ENCODE measurements at places on chromosomes 3 and 15.
A peak's percentile ranks its signal among the peaks of the same experiment; 100 is the strongest.

- DNase-seq = no peak
Measured at GRCh38 chr3:114709102-114709501, 415.3 kb downstream of the TIGIT start.

- no peak for DNase-seq
Measured at GRCh38 chr3:20064796-20065564, 24.7 kb downstream of the KAT2B start.

DNA sequence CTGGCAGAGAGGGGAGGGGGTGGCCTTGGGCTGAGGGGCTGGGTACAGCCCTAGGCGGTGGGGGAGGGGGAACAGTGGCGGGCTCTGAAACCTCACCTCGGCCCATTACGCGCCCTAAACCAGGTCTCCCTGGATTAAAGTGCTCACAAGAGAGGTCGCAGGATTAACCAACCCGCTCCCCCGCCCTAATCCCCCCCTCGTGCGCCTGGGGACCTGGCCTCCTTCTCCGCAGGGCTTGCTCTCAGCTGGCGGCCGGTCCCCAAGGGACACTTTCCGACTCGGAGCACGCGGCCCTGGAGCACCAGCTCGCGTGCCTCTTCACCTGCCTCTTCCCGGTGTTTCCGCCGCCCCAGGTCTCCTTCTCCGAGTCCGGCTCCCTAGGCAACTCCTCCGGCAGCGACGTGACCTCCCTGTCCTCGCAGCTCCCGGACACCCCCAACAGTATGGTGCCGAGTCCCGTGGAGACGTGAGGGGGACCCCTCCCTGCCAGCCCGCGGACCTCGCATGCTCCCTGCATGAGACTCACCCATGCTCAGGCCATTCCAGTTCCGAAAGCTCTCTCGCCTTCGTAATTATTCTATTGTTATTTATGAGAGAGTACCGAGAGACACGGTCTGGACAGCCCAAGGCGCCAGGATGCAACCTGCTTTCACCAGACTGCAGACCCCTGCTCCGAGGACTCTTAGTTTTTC is 4.9 kb downstream of the ISL2 start:
- DNase-seq = no peak

GRCh38 chr15:29840926-29841325 is 18.7 kb upstream of the TJP1 start:
- no peak for DNase-seq

DNA sequence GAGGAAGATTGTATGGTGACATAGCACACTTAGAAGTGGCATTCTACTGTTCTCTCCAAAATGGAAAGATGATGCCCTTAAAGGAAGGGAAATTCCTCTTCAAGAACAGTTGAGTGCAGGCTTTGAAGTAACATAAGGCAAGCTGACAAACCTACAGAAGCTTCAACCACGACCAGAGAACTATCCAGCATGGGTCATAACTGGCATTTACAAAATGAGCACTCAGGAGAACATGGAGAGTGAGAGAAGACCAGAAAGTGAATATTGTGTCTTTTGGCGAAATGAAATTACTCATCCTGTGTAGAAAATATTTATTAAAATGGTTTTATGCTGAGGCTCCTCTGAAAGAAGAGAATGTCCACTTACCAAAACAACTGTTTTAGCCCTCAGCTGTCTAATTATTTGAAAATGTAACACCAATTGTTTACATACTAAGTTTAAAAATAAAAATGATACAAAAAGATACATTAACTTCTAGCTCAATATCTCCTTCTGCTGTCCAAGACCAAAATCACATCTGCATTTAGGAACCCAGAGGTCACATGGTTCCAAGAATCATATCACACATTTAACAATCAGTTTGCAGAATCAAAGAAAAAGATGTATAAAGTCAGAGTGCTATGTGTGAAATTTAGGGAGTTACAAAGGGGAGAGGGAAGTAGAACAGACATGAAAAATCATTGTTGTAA is 216.9 kb downstream of the ATP8B4 start:
- DNase-seq = no peak

GRCh38 chr3:99670556-99670950 is 32.2 kb downstream of the COL8A1 start:
- no peak for DNase-seq

DNA sequence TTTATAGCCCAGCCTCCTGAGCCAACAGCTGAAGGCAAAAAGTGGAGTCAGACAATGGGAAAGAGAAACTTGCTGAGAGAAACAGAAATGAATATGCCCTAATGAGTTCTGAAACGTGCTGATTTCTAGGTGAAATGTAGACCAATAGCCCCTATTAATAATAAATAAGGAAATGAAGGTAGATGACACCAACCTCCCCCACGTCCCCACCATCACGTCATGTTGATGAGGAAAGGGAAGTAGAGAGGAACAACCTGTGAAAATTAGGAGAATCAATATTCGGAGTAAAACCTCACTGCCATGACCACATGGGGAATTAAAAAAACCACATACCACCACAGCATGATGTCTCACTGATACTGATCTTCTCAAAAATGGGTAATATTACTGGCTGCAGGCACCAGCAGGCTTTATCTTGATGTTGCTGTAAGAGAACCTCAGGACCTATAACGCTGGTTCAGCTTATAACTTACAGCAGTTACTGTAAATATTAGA is 64.0 kb downstream of the KAT2B start:
- DNase-seq = no peak

DNA sequence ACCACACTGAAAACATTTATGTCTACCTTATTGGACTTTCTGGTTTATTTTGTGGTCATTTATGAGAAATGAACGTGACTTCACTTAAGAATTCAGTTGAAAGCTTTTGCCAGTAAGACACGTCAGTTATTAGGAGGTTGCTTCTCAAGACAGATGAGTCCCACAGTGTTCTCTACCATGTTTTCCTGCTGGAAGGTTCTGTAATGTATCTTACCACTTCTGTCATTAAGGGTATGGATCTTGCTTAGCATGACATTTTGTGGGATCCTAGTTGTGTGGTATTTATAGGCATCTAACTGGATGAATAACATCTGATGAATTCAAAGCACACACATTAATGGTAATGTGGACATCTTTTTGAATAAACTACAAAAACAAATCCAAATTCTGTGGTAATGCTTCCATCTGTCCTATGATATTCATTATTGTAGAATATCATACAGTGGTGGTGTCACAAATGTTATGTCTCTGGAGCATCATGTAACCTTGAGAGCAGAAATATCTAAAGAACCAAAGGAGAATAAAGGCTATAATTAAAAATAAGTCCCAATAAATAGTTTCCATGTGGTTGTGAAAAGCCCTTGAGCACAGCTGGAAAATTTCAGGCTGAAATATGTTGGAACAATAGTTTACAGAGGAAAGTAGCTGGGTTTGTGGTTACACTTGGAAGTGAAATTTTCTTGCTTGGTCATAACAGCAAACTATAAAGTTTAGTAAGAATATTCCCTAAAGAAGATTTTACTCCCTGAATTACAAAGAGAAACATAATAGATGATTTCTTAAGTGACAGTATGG is 61.5 kb downstream of the C3orf38 start:
- DNase-seq = no peak

GRCh38 chr3:65635657-65636056 is 403.1 kb downstream of the MAGI1 start:
- DNase-seq = no peak

DNA sequence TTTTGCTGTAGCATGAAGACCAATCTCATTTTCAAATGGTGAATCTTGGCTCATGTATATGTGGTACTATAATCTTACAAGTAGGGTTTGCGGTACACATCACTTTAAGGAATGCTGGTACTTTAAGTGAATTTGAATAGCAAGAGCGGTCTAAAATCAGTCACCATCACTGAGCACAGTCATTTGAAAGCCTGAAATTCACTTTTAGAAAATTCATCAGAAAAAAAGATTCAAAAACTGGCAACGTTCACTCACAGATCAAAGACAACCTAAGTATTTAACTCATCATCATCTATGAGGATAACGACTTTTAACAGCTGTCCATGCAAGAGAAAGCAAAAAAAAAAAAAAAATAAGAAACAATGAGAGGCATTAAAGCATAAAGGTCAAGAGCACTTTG is 111.6 kb downstream of the FHIT start:
- no peak for DNase-seq

- no peak for DNase-seq
Measured at GRCh38 chr15:73568564-73569280, 64.5 kb downstream of the NPTN start.

DNA sequence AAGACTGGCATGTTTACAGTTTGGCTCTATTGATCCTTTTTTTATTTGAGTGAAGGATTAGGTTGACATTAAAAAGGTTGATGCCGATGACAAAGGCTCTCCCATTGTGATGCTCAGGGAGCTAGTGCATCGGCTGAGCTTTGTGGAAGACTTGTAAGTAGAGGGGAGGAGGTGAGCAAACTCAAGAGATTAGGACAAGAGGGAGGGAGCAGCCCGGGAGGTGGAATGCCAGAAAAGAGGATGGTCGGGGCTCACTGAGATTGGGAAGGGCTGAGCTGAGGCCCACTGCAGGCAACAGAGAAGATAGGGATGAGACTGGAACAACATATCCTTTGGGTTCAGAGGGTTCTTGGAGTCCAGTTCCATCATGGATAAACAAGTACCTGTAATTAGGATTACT is 26.5 kb upstream of the PSMD6 start:
- no peak for DNase-seq

- no peak for DNase-seq
Measured at GRCh38 chr15:80160570-80161156, 7.9 kb downstream of the FAH start.

DNA sequence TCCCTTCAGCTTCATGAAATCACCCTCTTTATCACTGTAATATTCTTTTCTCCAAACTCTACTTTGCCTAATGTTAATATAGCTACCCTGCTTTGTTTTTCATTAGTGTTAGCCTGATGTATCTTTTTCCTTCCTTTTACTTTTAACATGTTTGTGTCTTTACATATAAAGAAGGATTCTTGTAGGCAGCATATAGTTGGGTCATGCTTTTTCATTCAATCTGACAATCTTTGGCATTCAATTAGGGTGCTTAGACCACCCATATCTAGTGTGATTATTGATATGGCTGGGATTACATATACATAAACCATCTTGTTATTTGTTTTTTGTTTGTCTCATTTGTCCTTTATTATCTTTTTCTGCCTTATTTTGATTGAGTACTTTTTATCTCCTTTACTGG is 34.9 kb upstream of the HEG1 start:
- no peak for DNase-seq

DNA sequence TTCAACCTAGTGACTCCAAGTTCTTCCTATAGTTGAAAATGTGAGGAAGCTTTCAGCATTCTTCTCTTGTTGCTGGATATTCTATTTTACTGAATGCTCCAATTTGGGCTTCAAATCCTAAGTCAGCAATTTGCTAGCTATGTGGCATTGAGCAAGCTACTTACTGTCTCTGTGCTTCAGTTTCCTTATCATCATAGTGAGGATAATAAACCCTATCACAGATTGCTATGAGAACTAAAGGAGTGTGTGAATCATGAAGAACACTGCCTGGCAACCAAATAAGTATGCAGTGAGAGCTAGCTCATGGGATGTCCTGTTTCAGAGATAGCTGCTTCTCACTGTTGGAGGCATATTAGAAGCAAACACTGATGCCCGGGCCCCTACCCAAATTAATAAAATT is 163.8 kb upstream of the CDIN1 start:
- no peak for DNase-seq

- DNase-seq = no peak
Measured at GRCh38 chr3:124510290-124510689, 220.0 kb upstream of the UMPS start.

GRCh38 chr3:99777210-99777549 is 40.5 kb upstream of the CMSS1 start:
- no peak for DNase-seq

DNA sequence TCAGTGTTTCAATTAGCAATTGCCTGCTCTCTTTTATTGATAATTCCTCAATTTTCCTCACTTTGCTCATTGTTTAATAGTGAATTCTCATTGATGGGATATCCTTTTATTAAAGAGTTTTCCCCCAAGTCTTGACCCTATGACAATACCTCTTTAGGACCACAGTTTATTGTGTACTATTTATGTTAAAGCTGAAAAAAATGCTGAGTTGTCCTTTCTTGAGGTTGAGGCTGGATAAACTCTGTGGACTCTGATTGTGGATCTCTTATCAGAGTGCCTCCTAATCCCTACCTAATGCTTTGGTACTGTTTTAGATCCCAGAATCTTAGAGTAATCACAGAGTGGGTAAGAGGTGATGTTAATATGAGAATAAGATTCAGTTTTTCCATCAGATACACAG is 416.3 kb upstream of the GBE1 start:
- DNase-seq = no peak

- DNase-seq = no peak
Measured at GRCh38 chr15:34266751-34267150, 41.9 kb downstream of the EMC4 start.

- DNase-seq = no peak
Measured at GRCh38 chr3:182740710-182741109, 52.6 kb upstream of the ATP11B start.

DNA sequence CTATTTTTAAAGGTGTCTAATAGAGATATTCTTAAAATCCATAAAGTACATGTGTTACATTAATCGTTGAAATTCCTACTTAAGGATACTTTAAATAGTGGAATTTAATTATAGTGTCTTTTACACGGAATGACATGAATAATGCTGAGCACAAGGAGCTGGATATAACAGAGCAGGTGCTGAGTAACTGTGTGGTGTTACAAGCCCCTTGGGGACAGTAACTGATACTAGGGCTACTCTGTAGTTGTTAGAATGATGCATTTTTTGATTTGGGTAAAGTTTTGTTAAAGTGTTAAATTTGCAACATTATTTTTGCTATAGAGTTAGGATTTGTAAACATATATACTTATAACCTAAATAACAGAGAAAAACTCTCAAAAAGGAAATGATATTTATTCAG is 1496.1 kb downstream of the OTOL1 start:
- no peak for DNase-seq

GRCh38 chr3:122560680-122561079 is 3.4 kb downstream of the PARP9 start:
- peak; percentile 32 for DNase-seq

- no peak for DNase-seq
Measured at GRCh38 chr15:74396445-74397238, 29.2 kb upstream of the CYP11A1 start.

DNA sequence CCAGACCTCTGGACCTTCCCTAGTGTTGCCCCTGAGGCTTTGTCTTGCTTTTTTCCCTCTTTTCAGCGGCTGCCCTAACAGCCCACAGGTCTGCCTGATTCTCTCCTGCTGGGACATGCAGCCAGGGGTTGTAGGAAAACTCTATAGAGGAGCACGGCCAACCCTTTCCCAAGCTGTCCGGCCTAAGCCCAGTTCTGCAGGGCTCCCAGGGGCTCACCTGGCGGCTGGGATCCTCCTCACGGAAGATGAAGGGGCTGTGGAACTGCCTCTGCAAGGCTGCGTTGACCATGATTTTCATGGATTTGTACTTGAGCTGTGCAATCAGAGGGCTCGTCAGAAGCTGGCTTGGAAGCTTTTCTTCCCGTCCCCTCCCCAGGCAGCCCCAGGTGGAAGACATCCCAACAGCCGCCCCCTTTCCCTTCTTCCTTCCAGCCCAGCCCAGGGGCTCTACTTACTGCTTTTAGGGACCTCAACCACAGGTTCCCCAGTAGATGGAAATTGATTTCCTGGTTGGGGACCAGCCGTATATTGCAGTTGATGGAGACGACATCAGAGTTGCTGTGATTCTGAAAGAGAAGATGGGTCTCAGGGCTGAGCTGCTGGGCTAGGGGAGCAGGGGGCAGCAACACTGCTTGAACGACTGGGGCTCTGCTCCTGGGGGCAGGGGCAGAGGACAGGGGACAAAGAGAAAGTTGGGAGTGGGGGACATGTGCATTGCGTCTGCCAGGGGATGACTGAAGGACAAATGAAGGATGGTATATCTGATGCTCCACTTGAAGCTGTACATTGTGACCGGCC is 29.8 kb downstream of the FEM1B start:
- no peak for DNase-seq

All from NCI-H2081 treated with DMSO at 0.1 percent for 48 hours (cell line).